Liver (tissue), 10 donors: ENCODE measurements at places on chromosomes 4 and X. TPM values are rescaled to one million over a fixed set of nuclear protein-coding genes. Genes with fewer than 3 reads are reported as not detected.
A peak's percentile ranks its signal among the peaks of the same experiment; 100 is the strongest.

The OTC gene
- polyA plus RNA-seq: 41.5 TPM

The HSFX2 gene
- 0.20 TPM for polyA plus RNA-seq

DNA sequence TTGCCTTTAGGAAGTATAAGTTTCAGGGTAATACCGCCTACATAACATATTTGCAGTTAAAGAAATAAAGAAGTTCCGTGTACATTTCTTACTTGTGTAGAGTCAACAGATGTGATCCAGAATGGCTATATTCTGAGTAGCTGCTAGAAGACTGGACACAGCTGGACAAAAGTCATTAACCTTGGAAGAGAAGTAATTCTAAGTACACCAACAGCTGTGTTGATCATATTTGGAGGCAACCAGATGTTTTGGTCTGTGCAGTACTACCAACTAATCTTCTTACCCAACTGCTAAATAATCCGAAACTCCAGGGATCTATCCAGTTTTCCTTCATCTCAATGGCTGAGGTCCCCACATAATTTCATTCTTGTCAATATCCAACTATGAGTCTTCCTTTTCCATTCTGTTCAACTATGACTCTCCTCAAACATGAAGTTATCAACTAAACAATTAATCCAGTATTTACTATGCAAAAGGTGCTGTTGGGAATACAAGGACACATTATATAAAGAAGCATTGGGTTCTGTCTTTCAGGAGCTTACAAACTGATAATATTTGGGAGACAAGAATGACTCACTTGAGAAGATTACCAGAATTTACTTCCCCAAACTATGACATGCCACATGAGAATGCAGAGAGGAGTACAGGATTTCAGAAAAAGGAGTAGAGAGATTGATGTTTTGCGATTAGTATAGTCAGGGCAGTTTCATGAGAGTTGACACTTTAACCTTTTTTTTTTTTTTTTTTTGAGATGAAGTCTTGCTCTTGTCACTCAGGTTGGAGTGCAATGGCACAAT is 78.2 kb downstream of the COL4A6 start:
- H3K4me3 ChIP-seq: no peak overlapping the region
- H3K27ac ChIP-seq: no peak overlapping the region
- no peaks in the 10 kb centered on the region for H3K36me3 ChIP-seq
- H3K4me1 ChIP-seq: no peaks in the 10 kb centered on the region
- DNase-seq: no peak
- peaks cover 3% of the 10 kb centered on the region for H3K27me3 ChIP-seq

The AFM gene
- 96.3 TPM for polyA plus RNA-seq

The SLITRK4 gene
- polyA plus RNA-seq: not detected

DNA sequence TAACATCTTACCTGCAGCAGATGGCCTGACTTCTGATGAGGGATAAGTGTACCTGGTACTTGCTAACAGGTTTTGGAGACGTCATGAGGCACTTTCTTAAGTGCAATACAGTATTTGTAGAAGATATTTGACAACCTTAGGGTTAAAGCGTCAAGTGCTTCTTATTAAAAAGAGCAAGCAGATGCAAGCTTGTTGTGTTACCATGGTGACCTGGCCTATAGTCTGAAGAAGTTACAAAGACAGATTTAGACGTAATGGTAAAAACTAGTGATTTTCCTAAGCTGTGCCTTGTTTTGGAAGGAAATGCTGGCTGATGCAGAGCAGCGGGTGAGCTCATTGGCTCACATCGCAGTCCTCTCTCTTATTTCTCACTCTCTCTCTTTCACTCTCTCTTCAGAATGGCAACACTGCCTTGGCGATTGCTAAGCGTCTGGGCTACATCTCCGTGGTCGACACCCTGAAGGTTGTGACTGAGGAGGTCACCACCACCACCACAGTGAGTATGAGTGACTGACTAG is 243.6 kb downstream of the ANK2 start:
- H3K27me3 ChIP-seq: no peaks in the 10 kb centered on the region
- peak overlapping the region; percentile 13 for H3K27ac ChIP-seq
- no peaks in the 10 kb centered on the region for H3K36me3 ChIP-seq
- DNase-seq: no peak
- no peak overlapping the region for H3K4me3 ChIP-seq

The CLDN34 gene
- polyA plus RNA-seq: not detected

GRCh38 chr4:36921476-36922216 is 322.9 kb upstream of the NWD2 start:
- H3K27ac ChIP-seq: no peak overlapping the region
- no peak for DNase-seq
- H3K4me1 ChIP-seq: no peaks in the 10 kb centered on the region
- no peak overlapping the region for H3K4me3 ChIP-seq
- no peaks in the 10 kb centered on the region for H3K36me3 ChIP-seq
- no peaks in the 10 kb centered on the region for H3K27me3 ChIP-seq

DNA sequence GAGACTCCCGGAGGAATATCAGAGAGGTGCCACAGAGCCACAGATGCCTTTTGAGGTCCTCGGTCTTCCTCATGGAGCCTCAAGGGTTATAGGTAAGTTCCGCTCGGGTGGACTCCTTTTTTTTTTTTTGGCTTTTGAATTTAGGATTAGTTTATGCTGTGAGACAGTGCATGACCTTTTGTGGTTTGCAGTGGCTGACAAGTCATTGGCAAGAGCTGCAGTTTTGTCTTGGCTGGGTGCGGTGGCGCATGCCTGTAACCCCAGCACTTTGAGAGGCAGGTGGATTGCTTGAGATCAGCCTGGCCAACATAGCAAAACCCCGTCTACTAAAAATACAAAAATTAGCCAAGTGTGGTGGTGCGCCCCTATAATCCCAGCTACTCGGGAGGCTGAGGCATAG is 4.5 kb upstream of the GRSF1 start:
- no peaks in the 10 kb centered on the region for H3K36me3 ChIP-seq
- no peaks in the 10 kb centered on the region for H3K4me1 ChIP-seq
- H3K27ac ChIP-seq: no peak overlapping the region
- DNase-seq: no peak
- H3K27me3 ChIP-seq: no peaks in the 10 kb centered on the region
- no peak overlapping the region for H3K4me3 ChIP-seq

The HSD17B11 gene
- polyA plus RNA-seq: 94.8 TPM

The ENAM gene
- 0.29 TPM for polyA plus RNA-seq

DNA sequence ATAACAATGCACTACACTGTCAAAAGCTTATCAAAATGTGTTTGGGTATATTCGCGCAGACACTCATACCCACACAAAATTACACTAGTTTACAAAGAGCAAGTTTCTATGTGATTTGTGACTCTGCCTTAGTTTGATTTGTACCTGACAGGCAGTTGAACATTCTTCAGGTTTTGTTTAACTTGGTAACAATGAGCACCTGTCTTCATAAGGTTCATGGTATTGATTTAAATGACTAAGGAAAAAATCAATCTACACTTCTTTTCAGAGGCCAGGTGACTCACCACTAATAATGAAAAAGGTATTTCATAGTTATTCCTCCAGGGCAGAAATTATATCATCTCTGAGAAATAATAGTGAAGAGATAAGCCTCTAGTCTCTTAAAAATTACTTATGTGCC is 1114.6 kb upstream of the AGA start:
- no peaks in the 10 kb centered on the region for H3K4me1 ChIP-seq
- H3K36me3 ChIP-seq: no peaks in the 10 kb centered on the region
- H3K27me3 ChIP-seq: no peaks in the 10 kb centered on the region
- DNase-seq: no peak
- H3K4me3 ChIP-seq: no peak overlapping the region

DNA sequence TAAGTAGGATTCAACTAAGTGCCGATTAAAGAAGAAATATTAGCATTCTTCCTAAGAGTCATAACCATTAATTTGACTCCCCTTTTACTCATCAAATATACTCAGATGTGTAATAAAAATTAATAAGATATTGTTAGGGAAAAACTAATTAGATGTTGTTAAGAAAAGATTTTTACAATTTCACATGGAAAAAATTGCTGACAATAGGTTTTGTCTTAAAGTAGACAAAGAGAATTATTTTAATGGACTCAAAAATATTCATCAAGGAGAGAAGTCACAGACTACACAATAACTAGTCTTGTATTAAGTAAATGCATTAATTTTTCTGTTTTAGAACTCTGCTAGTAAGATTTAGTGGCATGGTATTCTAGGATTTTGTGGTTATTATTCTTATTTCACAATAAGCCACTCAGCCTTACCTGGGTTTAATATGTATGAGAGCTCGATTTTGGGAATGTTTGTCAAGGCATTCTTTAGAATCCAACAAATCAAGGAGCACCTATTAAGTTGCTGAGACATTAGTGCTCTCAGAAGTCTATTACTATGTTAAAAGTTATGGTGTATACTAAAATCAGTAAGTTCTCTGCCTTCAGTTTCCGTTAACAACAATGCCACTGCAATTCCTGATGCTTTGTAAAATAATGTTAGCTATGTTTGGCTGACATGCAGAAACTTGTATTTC is 110.2 kb upstream of the UGT8 start:
- no peaks in the 10 kb centered on the region for H3K27me3 ChIP-seq
- H3K27ac ChIP-seq: no peak overlapping the region
- no peak overlapping the region for H3K4me3 ChIP-seq
- H3K36me3 ChIP-seq: no peaks in the 10 kb centered on the region

DNA sequence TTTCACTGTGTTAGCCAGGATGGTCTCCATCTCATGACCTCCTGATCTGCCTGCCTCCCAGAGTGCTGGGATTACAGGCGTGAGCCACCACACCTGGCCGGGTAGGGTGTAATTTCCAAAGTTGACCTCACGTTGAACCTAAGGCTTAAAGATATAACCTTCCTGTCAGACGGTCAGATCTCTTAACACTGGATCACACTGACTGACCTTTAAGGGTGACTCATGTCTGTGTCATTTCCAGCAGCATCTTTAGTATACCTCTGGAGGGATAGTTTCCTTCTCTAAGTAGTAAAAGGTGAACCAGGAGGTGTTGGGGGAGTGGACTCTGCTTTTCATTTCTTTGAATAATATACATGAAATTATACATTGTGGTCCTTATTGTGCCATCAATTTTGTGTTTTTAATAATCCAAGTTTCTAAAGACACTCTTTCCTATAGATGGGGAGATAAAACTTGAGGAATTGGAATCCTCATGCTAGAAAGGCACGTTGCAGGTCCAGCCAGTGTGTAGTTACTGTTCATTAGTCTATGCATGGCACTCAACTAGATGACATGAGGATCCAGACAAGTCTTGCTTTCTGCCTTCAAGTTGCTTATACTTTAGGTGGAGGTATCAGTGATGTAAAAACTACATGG is 45.7 kb downstream of the ARHGAP10 start:
- no peak overlapping the region for H3K27ac ChIP-seq
- no peaks in the 10 kb centered on the region for H3K36me3 ChIP-seq
- no peak for DNase-seq
- H3K4me3 ChIP-seq: no peak overlapping the region

The KLKB1 gene
- 36.5 TPM for polyA plus RNA-seq

DNA sequence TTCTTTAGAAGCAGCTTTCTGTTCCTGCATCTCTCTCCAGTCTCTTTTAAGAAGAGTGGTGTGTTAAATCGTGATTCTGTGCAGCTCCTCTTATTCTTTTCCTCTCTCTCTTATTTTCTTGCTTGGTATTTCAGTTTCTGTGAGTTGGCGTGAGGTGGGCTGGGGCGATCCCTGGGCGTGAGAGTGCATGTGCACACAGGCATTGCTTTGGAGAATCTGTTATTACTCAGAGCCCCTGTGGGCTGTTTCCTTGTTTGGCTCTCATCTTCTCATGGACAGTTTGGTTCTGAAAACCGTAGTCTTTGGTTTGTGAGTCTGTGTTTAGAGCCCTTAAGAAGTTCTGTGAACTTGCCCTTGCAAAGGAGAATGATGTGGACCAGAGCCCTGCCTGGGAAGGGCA is 97.2 kb upstream of the CLNK start:
- no peaks in the 10 kb centered on the region for H3K27me3 ChIP-seq
- H3K36me3 ChIP-seq: no peaks in the 10 kb centered on the region
- H3K4me1 ChIP-seq: no peaks in the 10 kb centered on the region
- no peak overlapping the region for H3K4me3 ChIP-seq

The HNRNPH2 gene
- polyA plus RNA-seq: 36.9 TPM

The HTR2C gene
- not detected for polyA plus RNA-seq

DNA sequence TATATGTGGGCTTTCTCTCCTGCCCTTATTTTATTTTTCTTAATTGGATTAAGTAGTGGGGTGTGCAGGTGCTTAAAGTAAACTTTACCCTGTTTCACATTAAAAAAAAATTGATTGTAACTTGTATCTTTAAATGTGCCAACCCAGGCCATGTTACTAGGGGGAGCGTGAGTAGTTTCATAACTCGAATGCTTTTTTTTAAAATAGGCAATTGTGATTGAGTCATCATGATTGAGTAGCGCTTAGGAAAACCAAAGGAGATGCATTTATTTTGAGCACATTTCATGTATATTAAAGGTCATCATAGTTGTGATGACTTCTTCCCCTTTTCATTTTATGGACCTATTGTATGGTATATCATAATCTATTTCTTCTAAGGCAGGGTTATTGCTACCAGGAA is 32.2 kb downstream of the GPAT3 start:
- no peak overlapping the region for H3K4me3 ChIP-seq
- no peaks in the 10 kb centered on the region for H3K27me3 ChIP-seq
- peaks cover 3% of the 10 kb centered on the region for H3K4me1 ChIP-seq

GRCh38 chrX:51860679-51861078 is 32.7 kb upstream of the MAGED1 start:
- no peak overlapping the region for H3K27ac ChIP-seq
- H3K4me1 ChIP-seq: no peaks in the 10 kb centered on the region
- no peak for DNase-seq
- H3K4me3 ChIP-seq: no peak overlapping the region
- no peaks in the 10 kb centered on the region for H3K27me3 ChIP-seq
- no peaks in the 10 kb centered on the region for H3K36me3 ChIP-seq

The TMSB15B gene
- 0.07 TPM for polyA plus RNA-seq

DNA sequence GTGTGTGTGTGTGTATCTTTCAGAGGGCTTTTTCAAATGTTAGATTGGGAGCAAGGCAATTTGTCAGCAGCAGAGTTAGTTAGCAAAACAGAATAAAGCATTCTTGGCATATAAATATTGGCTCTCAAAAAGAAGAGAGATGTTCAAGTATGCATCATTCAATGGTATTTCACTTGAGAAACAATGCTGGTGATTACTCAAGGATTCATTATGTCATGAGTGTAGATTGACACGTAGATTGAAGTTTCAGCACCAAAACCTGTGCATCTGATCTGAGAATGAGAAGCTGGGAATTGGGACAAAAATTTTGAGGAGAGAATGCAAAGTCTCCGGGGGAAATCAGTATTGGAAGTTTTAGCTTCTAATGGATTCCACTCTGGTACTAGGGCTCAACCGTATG is 241.4 kb downstream of the FRMPD4 start:
- H3K36me3 ChIP-seq: no peaks in the 10 kb centered on the region
- no peak overlapping the region for H3K4me3 ChIP-seq
- DNase-seq: no peak
- no peak overlapping the region for H3K27ac ChIP-seq
- H3K27me3 ChIP-seq: no peaks in the 10 kb centered on the region
- H3K4me1 ChIP-seq: no peaks in the 10 kb centered on the region

GRCh38 chrX:8820910-8821527 is 19.8 kb upstream of the FAM9A start:
- no peak overlapping the region for H3K4me3 ChIP-seq
- DNase-seq: no peak

GRCh38 chr4:13378973-13379759 is 105.0 kb downstream of the RAB28 start:
- H3K36me3 ChIP-seq: no peaks in the 10 kb centered on the region
- no peaks in the 10 kb centered on the region for H3K4me1 ChIP-seq
- H3K27ac ChIP-seq: no peak overlapping the region
- no peak for DNase-seq
- no peaks in the 10 kb centered on the region for H3K27me3 ChIP-seq

GRCh38 chr4:87317527-87317926 is 5.2 kb downstream of the HSD17B13 start:
- H3K27me3 ChIP-seq: no peaks in the 10 kb centered on the region
- H3K36me3 ChIP-seq: no peaks in the 10 kb centered on the region
- H3K27ac ChIP-seq: peak overlapping the region; percentile 75
- H3K4me3 ChIP-seq: no peak overlapping the region
